ENCODE measurements at places on chromosomes 5 and 9.

DNA sequence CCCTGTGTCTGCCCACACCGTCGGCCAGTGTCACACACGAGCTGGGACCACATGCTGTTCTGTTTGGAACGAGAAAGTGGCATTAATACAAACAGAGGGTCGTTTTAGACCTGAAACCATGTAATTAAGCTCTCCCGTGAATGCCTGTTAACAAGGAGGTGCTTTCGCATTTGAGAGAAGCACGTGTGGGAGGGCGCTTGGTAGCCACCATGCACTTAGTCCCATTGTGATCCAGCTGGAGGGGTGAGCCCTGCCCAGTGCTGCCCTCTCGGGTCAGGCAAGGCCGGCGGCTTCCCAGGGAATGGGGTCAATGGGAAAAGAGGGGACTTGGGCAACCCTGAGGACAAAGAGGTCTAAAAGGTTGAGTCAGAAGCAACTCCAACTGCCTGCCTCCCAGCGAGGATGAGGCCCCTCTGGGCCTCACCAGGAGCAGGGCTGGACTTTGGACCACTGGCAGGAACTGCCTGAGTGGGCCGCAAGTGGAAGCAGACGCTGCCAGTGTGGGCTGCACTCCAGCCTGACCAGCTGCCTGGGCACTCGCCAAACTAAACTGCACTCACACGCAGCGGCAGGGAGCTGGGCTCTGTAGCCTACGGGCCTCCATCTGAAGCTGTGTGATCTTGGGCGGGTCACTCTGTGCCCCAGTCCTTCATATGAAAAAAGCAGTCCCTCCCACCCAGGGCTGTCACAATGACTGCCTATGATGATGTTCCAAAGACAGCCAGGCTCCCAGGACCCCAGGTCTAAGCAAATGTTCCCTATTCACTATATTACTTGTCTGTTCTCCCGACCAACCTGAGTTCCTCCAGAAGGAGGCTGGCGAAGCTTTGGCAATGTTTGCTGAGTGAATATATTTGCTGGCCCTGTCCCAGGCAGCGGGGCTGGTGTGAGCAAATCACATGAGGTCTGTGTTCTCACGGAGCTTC, 195.7 kb downstream of the CDK5RAP2 start:
- no peak overlapping the region for H3K4me3 ChIP-seq
- H3K27ac ChIP-seq: no peak overlapping the region
- H3K4me1 ChIP-seq: no peaks in the 10 kb centered on the region
- DNase-seq: no peak
- peaks cover under 1% of the 10 kb centered on the region for H3K36me3 ChIP-seq
- no peaks in the 10 kb centered on the region for H3K27me3 ChIP-seq

DNA sequence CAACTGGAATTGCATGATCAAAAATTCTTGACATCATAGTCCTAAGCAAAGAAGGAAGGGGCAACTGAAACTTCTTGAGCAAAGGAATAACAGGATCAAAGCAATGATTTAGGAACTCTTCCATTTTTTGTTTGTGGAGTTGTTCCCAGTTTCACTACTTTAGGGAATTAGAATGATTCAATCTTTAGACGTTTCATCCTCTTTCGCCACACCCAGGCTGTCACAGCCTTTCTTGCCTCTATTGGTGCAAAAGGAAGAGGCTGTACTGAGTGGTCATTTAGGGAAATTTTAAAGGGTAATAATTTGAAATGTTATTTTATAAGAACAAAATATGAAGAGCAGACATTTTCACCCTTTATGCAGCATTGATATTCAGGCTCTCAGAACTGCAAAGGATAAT, 1026.0 kb upstream of the ARRDC3 start:
- H3K4me1 ChIP-seq: no peaks in the 10 kb centered on the region
- H3K4me3 ChIP-seq: no peak overlapping the region
- no peak for DNase-seq
- no peaks in the 10 kb centered on the region for H3K27me3 ChIP-seq

- no peak overlapping the region for H3K27ac ChIP-seq
- H3K27me3 ChIP-seq: peaks cover 4% of the 10 kb centered on the region
- DNase-seq: no peak
These were observed 8.0 kb downstream of the KCNN2 start for GRCh38 chr5:114369680-114370417.

- no peak overlapping the region for H3K4me3 ChIP-seq
- H3K4me1 ChIP-seq: peaks cover 41% of the 10 kb centered on the region
- peak; percentile 63 for DNase-seq
- no peaks in the 10 kb centered on the region for H3K27me3 ChIP-seq
These were observed 1.4 kb downstream of the STING1 start for GRCh38 chr5:139481122-139481533.

- H3K4me3 ChIP-seq: no peak overlapping the region
- no peaks in the 10 kb centered on the region for H3K27me3 ChIP-seq
- no peaks in the 10 kb centered on the region for H3K36me3 ChIP-seq
These were observed 991.2 kb upstream of the ACO1 start for GRCh38 chr9:31393240-31393639.

DNA sequence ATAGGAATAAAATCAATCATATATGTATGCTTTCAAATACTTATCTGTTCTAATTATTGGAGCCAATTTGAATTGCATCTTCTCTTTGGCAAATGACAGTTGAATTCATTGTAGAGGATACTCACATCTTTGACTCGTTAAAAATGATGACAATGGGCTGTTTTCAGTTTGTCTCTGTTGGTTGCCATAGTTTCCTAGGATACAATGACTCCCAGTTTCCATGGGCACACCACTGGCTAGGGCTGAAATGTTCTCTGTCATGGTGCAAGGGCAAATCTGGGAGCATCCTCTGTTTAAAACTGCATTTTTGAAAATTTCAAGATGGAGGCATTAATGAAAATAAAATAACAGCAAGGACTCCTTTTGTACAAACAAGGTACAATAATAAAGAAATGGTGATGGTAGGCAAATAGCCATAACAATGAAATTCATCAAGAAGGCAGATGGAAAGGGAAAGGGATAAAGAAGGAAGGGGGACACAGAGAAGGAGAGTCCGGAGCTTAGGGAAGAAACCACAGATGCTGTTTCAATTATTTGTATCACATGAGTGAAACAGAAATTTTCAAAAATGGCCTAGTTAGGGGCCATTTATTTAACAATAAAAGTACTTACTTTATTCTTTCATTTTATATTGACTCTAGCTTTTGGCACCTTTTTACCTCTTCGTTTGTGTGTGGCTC, 378.8 kb upstream of the SEMA6A start:
- H3K4me1 ChIP-seq: no peaks in the 10 kb centered on the region
- H3K27ac ChIP-seq: no peak overlapping the region

DNA sequence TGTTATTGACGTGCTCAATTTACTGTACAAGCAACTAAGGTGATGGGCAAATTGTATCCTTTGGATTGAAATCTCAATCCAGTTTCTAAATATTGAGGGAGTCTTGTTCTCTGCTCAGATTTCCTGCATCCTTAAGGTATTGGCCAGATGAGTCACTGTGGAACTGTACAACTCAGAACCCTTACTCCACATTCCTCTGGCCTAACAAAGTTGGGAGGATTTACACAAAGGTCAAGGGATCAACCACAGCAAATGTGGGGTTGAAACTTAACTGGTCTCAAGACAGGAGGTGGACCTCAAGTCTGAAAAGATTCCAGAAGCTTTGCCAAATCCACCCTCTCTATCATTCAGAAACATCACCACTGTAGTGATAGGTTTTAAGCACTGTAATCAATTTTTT, 81.5 kb upstream of the AGXT2 start:
- H3K27me3 ChIP-seq: no peaks in the 10 kb centered on the region
- no peaks in the 10 kb centered on the region for H3K36me3 ChIP-seq
- no peak for DNase-seq
- H3K27ac ChIP-seq: no peak overlapping the region
- H3K4me3 ChIP-seq: no peak overlapping the region

- no peaks in the 10 kb centered on the region for H3K27me3 ChIP-seq
- H3K4me1 ChIP-seq: peaks cover 8% of the 10 kb centered on the region
- peaks cover 58% of the 10 kb centered on the region for H3K36me3 ChIP-seq
- no peak for DNase-seq
These were observed 23.6 kb downstream of the QRFP start for GRCh38 chr9:130872912-130873503.

- no peaks in the 10 kb centered on the region for H3K36me3 ChIP-seq
- DNase-seq: no peak
- no peaks in the 10 kb centered on the region for H3K4me1 ChIP-seq
- H3K4me3 ChIP-seq: no peak overlapping the region
- H3K27ac ChIP-seq: no peak overlapping the region
- H3K27me3 ChIP-seq: no peaks in the 10 kb centered on the region
These were observed 463.7 kb downstream of the CYLC2 start for GRCh38 chr9:103458826-103459225.

GRCh38 chr5:158780656-158781237, 319.0 kb downstream of the EBF1 start:
- no peaks in the 10 kb centered on the region for H3K27me3 ChIP-seq
- no peaks in the 10 kb centered on the region for H3K36me3 ChIP-seq
- H3K27ac ChIP-seq: no peak overlapping the region
- DNase-seq: no peak
- no peak overlapping the region for H3K4me3 ChIP-seq

- DNase-seq: no peak
- no peak overlapping the region for H3K27ac ChIP-seq
- H3K4me3 ChIP-seq: no peak overlapping the region
- peaks cover under 1% of the 10 kb centered on the region for H3K4me1 ChIP-seq
These were observed 2.5 kb upstream of the NEUROG1 start for GRCh38 chr5:135538261-135538660.

GRCh38 chr9:93601666-93602065, 25.3 kb downstream of the PHF2 start:
- H3K27me3 ChIP-seq: no peaks in the 10 kb centered on the region
- H3K4me3 ChIP-seq: no peak overlapping the region

GRCh38 chr5:148540647-148541046, 113.7 kb downstream of the HTR4 start:
- no peaks in the 10 kb centered on the region for H3K27me3 ChIP-seq
- DNase-seq: no peak
- H3K4me1 ChIP-seq: peaks cover 8% of the 10 kb centered on the region
- H3K36me3 ChIP-seq: no peaks in the 10 kb centered on the region
- no peak overlapping the region for H3K4me3 ChIP-seq
- peak overlapping the region; percentile 64 for H3K27ac ChIP-seq

DNA sequence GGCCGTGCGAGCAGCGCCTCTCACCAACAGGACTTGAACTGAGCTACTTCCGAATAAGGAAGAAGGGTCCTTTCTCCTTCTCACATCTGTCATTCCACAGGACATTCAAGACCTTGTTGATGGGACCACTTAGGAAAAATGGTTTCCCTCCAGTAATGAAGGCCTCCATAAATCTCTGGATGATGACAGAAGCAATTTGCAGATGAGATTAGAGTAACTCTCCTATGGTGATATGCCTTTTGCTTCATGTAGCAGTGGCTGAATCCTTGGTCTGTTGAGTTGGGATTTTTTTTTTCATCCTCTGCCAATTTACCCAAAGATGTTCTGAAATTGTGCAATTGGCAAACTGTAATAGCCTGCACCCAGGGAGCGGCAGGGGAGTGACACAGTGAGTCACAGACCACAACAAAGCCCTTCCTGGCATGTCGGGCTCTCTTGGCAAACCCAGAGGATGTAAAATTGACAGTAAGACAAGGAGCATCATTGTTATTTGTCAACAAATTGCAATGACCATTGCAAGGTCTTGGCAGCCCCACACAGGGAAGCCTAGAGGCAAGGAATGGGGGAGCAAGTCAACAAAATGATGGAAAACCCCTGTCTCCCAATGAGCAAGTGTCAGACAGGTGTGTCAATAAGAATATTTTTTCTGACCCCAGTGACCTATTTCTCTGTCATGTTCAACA, 275.9 kb downstream of the ACTL7B start:
- H3K36me3 ChIP-seq: no peaks in the 10 kb centered on the region
- no peaks in the 10 kb centered on the region for H3K27me3 ChIP-seq
- H3K27ac ChIP-seq: no peak overlapping the region
- no peaks in the 10 kb centered on the region for H3K4me1 ChIP-seq

GRCh38 chr5:173901705-173902104, 13.6 kb downstream of the CPEB4 start:
- H3K4me3 ChIP-seq: no peak overlapping the region
- peak overlapping the region; percentile 15 for H3K27ac ChIP-seq
- peaks cover 28% of the 10 kb centered on the region for H3K4me1 ChIP-seq
- no peak for DNase-seq
- no peaks in the 10 kb centered on the region for H3K36me3 ChIP-seq

GRCh38 chr9:98485706-98486105, 223.0 kb downstream of the GABBR2 start:
- H3K4me3 ChIP-seq: no peak overlapping the region
- DNase-seq: no peak
- H3K27ac ChIP-seq: no peak overlapping the region
- no peaks in the 10 kb centered on the region for H3K27me3 ChIP-seq
- H3K36me3 ChIP-seq: no peaks in the 10 kb centered on the region

GRCh38 chr5:9947225-9947714, 302.4 kb downstream of the ATPSCKMT start:
- H3K4me1 ChIP-seq: peaks cover 4% of the 10 kb centered on the region
- H3K27ac ChIP-seq: no peak overlapping the region
- H3K36me3 ChIP-seq: no peaks in the 10 kb centered on the region
- no peaks in the 10 kb centered on the region for H3K27me3 ChIP-seq
- H3K4me3 ChIP-seq: no peak overlapping the region

- no peak overlapping the region for H3K27ac ChIP-seq
- no peak for DNase-seq
- no peaks in the 10 kb centered on the region for H3K36me3 ChIP-seq
- H3K4me1 ChIP-seq: no peaks in the 10 kb centered on the region
These were observed 9.6 kb upstream of the CEP72 start for GRCh38 chr5:602466-603035.

- no peaks in the 10 kb centered on the region for H3K4me1 ChIP-seq
- H3K27me3 ChIP-seq: no peaks in the 10 kb centered on the region
- peak; percentile 11 for DNase-seq
- H3K27ac ChIP-seq: no peak overlapping the region
- H3K4me3 ChIP-seq: no peak overlapping the region
These were observed 205.1 kb upstream of the RGMB start for GRCh38 chr5:98568336-98568735.

- no peak overlapping the region for H3K4me3 ChIP-seq
- no peaks in the 10 kb centered on the region for H3K4me1 ChIP-seq
- no peak overlapping the region for H3K27ac ChIP-seq
- H3K36me3 ChIP-seq: no peaks in the 10 kb centered on the region
- H3K27me3 ChIP-seq: no peaks in the 10 kb centered on the region
These were observed 8.5 kb downstream of the KDM3B start for GRCh38 chr5:138360941-138361452.

DNA sequence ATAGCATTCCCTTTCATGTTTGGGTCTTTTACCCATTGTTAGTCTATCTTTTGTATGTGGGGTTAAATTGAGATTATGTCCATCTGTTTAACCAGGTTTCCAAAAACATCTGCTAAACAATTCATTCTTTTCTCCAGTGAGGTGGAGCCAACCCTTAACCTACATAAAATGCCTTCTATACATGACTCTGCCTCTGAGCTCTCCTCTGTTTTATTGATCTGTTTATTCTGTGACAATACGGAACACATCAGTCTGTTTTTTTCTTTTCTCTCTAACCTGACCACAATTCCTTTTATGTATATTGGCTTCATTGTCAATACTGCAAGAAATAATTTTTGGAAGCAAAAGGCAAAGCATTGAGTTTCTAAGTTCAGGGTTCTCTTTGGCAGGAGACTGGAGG, 9.9 kb upstream of the ARL15 start:
- H3K4me3 ChIP-seq: no peak overlapping the region
- H3K4me1 ChIP-seq: no peaks in the 10 kb centered on the region
- H3K36me3 ChIP-seq: no peaks in the 10 kb centered on the region
- no peak for DNase-seq
- H3K27me3 ChIP-seq: no peaks in the 10 kb centered on the region
- H3K27ac ChIP-seq: no peak overlapping the region

GRCh38 chr5:147617191-147617606, 107.3 kb upstream of the DPYSL3 start:
- H3K4me3 ChIP-seq: no peak overlapping the region
- peak; percentile 54 for DNase-seq
- peaks cover 6% of the 10 kb centered on the region for H3K36me3 ChIP-seq
- no peaks in the 10 kb centered on the region for H3K4me1 ChIP-seq
- H3K27me3 ChIP-seq: no peaks in the 10 kb centered on the region

Data from cardiac muscle cell (in vitro differentiated cells and primary cell).